ENCODE measurements at places on chromosomes 1 and 21.

DNA sequence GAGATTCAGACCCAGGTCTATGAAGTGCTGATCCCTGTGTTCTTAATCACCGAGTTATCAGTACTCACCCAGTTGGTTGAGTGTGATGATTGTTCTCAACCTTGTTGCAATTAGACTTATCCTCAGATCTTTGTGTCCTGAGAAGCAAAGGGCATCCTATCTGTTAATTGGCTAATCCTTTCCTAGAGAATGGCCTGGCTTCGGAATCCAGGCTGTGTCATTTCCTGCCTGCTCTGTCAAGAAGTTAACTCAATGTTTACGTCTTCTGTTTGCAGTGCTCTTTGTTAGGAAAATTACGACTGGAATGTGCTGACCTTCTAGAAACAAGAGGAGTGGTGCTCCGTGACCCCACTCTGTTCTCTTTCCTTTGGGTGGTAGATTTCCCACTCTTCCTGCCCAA lies 14.7 kb downstream of the GAS5 start:
- ATAC-seq, result no peak

DNA sequence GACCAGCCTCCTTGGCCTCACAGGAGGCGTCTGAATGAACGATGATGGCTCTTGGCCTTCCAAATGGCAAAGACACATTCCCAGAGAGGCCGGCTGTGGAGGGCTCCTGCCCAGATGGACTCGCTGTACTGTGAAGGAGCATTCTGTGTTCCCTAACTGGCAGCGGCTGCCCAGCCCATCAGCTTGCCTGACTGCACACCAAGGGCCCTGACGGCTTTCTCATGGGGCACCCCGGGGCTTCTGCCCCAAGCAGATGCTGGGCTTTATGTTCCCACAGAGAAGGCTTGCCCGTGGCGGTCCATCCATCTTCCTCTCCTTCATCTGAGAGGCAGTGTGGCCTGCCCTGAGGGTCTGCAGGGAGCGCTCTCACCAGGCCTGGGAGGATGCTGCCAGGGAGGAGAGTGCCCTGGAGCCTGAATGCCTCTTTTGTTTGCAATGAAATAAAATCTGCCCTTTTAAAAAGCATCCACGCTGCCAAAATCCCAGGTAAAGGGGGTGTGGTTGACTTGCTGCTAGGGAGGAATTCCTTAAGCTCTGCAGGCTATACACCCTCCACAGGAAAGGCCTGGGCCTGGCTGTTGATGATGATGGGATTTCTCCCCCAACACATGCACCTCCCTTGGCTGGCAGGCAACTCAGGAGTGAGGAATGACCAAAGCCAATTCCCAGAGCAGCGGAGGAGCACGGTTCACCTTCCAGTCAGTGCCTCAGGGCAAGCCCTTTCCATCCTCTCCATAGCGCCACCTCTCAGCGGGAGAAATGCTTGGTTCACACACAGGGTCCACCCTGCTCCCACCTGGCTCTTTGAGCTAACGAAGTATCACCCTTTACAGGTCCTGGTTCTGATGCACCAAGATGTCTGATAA lies 84.6 kb upstream of the SSX2IP start:
- ATAC-seq, result no peak

DNA sequence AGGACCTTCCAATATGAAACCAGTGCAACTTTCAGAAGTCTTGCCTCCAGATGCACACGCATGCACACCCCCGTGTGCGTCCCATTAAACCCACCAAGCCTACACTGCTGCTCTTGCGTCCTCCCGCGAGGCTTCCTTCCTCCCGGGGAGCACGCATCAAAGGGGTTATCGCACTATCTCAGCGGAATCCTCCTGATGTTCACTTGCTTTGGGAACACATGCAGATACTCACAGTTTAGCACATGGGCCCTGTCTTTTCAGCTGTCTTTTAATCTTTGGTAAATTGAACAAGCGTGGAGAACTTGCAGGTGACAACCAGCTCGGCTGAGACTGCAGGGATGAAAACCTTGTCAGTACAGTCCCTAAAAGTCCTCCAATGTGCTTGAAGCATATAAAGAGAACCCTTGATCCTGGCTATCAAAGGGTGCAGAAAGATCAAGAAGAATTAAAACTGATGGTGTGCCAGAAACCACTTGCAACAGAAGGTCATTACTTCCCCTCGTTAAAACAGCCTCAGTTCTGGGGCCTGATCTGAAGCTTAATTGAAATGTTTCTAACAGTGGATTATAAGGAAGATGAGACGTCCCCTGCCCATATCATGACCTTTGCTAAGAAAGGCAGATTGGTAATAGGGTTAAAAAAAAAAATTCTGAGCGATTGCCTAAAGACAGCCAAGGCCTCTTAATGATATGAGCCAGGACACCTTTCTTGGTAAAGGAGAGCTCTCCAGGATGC lies 149.4 kb upstream of the LMO4 start:
- ATAC-seq, result no peak

DNA sequence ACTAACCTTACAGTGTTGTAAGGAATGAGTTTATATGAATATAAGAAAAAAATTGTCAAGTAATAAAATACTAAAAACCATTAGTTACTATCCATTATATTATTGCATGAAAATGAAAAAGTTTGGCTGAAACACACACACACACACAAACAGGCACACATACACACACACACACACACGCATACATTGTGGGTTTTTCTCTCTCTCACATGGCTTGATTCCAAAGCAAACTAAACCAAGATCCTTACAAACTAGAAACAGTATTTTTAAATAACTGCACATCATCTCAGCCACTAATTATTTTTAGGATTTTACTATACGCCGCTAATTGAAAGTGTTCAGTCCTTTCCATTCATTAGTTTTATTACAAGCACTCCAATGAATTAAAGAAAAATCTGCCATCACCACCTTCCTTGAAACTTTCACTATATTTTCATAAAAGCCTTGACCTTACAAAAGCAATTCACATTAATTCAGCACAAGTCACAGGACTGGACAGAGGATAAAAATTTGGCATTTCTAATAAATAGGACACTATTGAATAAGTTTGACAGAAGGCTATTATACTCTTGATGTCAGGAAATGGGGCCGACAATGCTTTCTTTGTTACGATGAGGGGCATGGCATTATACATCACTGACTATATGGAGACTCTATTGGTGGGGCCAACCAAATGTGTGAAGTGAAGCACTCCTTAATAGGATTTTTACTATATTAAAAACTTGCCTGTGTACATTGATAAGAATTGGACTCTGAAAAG lies 187.0 kb upstream of the ESRRG start:
- no peak for ATAC-seq

GRCh38 chr1:67646145-67647035 lies 38.6 kb upstream of the GADD45A start:
- peak; percentile 86 for ATAC-seq

DNA sequence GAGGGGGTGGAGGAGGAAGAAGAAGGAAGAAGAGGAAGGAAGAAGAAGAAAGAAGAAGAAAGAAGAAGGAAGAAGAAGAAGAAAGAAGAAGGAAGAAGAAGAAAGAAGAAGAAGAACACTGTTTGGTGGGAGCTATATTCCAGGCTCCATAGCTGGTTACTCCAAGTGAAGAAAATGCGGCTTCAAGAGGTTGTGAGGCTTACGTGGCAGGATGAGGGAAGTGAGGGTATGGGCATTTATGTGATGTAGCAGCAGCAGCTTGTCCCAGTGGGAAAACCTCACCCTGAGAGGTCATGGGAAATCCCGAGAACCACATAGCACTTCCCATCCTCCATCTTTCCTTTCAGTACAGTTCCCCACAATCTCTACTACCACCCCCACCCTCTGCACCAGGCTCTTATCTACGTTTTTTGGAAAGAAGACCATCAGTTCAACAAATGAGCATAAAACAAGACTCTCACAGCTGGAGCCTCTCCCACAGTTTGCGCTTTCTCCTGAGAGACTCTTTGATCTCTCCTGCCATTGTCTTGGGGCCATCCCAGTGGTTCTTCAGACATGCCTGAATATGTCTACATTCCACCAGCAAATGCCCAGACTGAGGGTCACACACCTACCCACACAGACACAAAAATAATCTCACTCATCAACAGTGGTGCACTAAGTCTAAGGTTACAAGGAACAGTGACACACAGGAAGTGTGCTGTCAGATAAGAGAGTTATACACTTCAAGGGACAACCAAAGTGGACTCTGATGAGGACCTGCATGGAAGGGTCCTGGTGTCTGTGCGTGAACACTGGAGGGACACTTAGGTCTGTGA lies 77.9 kb upstream of the KCNJ15 start:
- no peak for ATAC-seq

GRCh38 chr21:34818662-34819158 lies 149.9 kb downstream of the CLIC6 start:
- peak; percentile 22 for ATAC-seq

DNA sequence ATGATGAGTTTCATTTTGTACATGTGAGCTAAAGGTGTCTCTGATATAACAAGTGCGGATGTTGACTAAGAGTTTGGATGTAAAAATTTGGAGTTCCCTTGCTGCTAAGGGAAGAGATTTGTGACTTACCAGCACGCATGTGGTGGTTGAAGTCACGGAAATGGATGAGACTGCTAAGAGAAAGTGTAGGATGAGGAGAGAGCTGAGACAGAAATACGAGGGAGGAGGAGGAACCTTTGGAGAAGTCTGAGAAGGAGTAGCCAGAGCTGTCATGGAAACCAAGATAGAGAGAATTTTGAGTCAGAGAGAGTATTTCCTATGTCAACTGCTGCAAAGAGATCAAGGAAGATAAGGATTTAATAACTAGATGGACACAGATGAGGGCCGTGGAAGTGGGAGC lies 106.5 kb upstream of the COL24A1 start:
- ATAC-seq, result no peak

DNA sequence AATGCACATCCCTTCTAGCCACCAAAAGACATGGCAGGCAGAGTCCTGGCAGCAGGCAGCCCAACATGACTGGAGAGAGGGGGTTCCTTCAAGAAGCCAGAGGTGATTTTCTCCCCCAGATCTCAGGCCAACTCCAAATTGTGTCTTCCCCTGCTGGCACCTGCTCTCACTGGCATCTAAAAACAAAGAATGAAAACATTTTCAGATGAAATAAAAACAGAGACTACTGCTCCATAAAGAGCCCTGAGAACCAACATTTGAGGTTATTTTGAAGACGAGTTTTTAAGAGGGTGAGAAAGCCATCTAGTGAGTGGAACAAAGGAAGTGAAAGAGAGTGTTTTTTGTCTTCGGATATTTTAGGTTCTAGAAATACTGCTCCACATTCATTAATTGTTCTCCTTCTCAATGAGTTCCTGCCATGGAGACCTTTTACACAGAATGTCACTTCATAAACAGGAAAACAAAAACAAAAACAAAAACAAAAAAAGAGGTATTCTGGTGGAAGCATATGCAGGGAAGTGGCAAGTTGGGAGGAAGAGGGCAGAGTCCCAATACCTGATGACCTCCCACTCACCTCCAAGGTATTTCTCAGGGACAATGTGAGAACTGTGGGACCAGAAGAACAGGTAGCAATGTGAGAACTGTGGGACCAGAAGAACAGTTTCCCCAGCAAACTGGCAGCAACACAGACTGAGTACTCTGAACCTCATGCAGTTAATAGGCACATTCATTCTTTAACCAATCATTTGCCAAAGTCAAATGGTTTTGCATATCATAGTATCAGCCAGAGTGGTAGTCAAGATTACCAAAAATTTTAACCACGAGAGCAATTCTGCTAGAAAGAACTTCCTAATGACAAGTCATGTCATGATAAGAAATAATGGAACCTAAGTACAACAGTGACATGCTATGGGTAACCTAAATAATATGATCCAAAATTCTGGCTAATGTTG lies 50.0 kb downstream of the KIAA0319L start:
- no peak for ATAC-seq

DNA sequence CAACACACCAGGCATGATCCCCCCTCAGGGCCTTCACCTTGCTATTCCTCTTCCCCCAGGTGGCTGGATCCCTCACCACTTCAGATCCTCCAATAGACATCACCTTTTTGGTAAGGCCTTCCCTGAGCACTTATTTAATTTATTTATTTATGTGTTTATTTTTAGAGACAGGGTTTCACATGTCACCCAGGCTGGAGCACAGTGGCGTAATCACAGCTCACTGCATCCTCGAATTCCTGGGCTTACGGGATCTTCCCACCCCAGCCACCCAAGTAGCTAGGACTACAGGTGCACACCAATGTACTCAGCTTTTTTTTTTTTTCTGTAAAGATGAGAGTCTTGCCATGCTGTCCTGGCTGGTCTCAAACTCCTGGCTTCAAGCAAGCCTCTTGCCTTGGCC lies 17.2 kb downstream of the KCNN3 start:
- no peak for ATAC-seq

- ATAC-seq, result no peak
These were observed 598.9 kb upstream of the CHRM3 start for GRCh38 chr1:238787471-238787870.

GRCh38 chr1:56435434-56436262 lies 143.7 kb downstream of the PLPP3 start:
- peak; percentile 46 for ATAC-seq

DNA sequence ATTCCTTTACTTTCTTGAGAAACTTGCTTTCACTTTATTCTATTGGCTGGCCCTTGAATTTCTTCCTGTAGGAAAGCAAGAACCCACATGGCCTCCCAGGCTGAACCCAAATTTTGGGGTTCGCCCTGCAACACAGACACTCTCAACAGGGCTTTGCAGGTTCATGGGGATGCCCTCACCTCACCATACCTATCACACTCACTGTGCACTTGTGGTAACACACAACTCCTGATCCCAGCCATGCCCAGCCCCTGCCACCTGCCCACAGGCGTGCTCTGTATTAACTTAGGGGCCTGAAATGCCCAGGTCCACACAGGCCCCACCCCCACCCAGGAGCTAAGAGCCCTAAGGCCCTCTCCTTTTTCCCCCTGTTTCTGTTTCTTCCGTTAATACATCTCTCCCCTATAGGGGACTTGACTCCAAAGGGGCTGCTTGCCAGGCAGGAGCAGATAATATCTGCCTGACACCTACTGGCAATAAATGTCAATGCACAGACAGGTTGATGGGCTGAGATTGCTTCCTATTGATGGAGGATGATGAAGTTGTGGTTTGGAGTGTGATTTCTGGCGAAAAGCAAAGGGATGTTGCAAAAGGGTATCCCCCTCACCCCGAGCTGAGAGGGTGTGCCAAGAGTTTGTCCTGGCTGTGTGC lies 171.5 kb downstream of the AJAP1 start:
- ATAC-seq, result no peak

GRCh38 chr1:22805672-22806038 lies 95.0 kb downstream of the EPHB2 start:
- no peak for ATAC-seq

GRCh38 chr1:39196244-39197215 lies 8.0 kb upstream of the MACF1 start:
- peak; percentile 37 for ATAC-seq

GRCh38 chr1:102500758-102501157 lies 504.0 kb upstream of the OLFM3 start:
- no peak for ATAC-seq

- no peak for ATAC-seq
These were observed 92.7 kb downstream of the SUSD4 start for GRCh38 chr1:223271085-223271781.

- no peak for ATAC-seq
These were observed 25.8 kb downstream of the MACO1 start for GRCh38 chr1:25456502-25456901.

- no peak for ATAC-seq
These were observed 97.8 kb downstream of the FMN2 start for GRCh38 chr1:240189386-240189989.

Measured in SK-N-SH treated with all-trans-retinoic acid at 6 μM for 48 hours (cell line).